Sciatic nerve (tissue), 2 donors: ENCODE measurements at places on chromosomes 2 and 18.

GRCh38 chr2:239167011-239167673 lies 233.7 kb downstream of the HDAC4 start:
- DNase-seq = peak; percentile 43

DNA sequence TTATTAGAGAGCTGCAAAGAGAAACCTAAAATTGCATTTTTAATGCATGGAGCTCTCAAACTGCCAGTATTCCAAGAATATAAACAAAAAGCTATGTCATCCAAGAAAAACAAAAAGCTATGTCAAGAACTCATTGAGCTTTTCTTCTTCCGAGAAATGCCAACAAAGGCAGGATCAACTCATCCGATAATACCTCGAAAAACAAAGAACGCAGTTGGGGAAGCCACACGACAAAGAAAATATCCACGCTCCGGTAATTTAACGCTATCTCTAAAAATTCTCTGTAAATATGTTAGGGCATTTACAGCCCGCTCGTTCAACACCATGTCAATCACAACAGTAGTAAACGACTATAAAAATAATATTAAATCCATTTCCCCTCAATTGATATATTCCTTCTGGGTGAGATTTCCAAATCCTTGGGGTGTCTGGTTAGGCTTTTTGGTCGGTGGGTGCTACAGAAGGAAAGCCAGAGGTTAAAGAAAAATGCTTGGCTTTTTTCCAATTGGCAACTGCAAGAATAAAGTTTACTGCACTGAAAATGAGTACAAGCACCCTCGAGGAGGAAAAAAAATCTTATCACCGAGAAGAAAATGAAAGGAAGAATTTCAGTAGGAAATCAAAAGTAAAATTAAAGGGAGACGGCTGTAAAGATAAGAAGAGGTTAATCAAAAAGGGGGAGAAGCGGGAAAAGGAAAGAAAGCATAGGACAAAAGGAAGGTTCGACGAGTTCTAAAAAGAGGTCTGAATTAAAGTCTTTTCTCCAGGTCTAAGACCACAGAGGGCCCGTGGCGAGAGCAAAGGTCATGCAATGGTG lies 856 bp downstream of the TIA1 start:
- DNase-seq = no peak

GRCh38 chr2:112541315-112542122 lies 746 bp upstream of the POLR1B start:
- peak; percentile 75 for DNase-seq

DNA sequence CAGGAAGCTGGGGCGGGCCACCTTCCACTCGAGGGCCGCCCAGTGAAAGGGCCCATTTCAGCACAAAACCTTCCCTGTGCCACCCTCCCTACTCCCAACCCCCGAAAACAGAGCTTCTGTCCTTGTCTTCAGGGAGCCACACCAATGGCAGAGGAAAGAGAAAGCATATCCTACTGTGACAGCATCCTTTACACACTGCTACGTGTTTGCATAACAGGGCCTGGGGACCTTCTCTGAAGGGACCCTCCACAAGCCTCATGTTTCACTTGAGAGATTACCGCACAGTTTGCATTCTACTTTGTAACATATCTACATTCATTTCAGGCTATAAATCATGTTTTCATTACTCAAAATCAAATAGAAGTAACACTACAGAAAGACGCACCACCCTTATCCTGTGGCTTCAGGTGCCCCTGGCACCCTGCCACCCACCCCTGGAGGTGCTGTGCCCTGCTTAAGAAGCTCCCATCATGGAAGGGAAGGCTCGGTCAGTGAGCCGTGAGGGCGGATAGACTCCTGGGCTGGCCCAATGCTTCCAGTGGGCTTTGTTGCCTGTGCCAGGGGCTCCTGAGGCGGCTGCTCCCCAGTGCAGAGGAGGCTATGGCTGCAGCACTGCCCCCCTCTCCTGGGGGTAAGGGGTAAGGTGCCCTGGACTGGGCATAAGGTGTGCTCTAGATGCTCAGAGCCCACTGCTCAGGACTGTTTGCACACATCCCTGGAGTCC lies 52.0 kb downstream of the EIPR1 start:
- no peak for DNase-seq

DNA sequence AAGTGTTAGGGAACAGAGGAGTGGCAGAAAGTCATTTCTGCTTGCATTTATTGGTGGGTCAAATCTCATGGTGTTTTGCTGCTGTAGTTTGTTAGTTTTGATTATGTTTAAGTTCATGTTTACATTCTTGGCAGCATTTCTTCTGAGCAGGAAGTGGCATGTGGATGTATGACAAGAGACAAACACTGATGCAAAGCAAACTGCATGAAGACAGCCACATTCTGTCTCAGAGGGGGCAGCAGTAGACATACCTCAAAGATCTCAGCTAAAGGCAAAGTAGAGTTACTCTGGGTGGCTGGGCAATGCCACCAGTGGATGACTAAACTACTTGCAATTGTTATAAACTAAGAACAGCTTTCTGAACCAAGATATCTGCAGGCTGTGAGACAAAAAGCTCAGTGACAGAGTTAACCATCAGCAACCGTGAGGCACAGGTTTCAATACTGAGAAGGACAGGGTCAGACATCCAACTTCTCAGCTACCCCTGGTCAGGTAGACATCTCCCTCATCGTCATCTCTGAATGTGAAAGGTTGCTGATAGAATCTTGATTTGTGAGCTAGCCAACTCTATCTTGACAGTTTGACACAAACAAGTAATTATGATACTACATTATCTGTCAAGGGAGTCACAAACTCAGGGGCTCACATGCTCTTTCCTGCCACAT lies 16.4 kb downstream of the GALNT3 start:
- no peak for DNase-seq

GRCh38 chr2:148926981-148927401 lies 52.0 kb downstream of the KIF5C start:
- no peak for DNase-seq

DNA sequence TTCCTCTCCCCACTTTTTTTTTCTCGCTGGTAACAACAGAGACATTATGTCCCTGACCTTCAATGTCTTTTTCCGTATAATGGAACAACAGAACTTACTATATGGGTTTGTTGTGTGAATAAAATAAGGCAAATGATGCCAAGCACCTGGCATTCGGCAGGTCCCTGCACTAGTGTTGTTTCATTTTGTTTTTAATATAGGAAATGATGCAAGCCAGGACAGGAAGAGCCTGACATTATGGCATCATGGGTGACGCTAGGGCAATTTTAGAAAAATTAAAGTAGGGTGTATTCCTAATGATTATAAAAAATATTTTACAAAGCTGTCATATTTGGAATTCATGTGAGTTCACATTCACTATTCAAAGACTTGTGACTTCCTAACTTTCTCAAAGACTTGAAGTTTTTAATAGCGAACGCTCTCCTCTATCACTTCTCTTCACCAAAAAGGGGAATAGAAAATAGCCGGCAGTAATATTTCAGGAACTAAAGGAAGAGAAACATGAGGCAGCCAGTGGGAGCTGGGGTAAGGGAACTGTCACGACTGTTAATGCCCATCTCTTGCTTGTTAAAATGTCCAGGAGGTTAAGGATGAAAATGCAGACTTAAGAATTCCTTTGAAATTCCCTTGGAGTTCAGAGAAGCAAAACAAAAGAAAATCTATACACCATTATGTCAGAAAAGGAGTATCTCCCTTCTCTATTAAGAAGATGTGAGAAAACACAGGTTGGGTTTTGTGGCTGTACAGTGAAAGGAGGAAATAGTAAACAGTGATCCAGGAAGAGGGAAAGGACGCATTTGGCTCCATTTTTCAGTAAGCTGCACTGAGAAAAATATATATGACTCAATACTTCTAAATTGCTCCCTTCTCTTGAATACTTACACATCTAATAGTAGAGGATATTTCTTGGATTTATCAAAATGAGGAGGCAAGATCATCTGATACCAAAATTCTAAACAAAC lies 60.2 kb downstream of the DPP4 start:
- DNase-seq = no peak
